ENCODE measurements at places on chromosomes 1 and 21.

- DNase-seq, result no peak
Measured at GRCh38 chr21:31182231-31183140, 144.2 kb upstream of the KRTAP19-8 start.

DNA sequence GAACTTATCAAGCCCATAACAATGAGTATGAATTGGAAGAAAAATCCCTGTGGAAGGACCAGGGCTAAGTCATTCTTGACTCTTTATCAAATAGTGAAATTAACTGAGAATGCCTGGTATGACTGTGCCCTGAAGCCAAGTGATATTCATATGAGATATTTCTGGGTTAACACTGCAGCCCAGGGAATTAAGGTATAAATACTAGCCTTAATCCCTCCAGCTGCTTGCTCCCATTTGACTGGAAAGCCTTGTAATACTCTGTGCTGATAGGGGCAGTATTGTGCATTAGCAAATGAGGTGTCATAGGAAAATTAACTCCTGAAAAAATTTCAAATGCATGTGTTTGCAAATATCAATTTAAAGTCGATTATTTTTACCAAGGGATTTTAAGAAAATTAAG lies 568.8 kb downstream of the LMO4 start:
- no peak for DNase-seq

GRCh38 chr1:173937062-173937461 lies 19.9 kb upstream of the SERPINC1 start:
- no peak for DNase-seq

- DNase-seq, result no peak
Measured at GRCh38 chr1:20493309-20493708, 7.3 kb upstream of the CAMK2N1 start.

GRCh38 chr1:93531193-93531592 lies 83.3 kb downstream of the FNBP1L start:
- DNase-seq, result no peak

- no peak for DNase-seq
Measured at GRCh38 chr1:197225611-197226010, 42.4 kb upstream of the CRB1 start.

GRCh38 chr1:54415533-54415932 lies 9.3 kb upstream of the SSBP3 start:
- no peak for DNase-seq

DNA sequence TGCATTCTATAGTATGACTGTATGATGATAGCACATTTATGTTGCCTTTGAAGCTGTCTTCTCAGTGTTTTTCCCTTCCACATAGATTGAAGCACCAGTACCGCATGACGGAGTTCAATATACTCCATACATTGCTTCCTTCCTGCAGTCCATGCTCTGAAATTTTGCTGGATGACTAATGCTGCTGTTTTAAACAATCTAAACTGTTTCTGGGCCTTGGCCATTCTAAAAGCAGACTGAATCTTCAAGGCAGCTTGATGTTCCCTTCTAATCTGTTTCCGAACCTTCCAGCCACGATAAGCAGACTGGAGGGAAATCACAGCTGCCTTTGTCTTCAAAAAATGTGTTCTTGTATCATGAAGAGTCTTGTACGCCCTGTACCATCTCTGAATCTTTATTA lies 36.2 kb upstream of the F13B start:
- no peak for DNase-seq

- DNase-seq, result no peak
Measured at GRCh38 chr1:195105773-195106172, 1502.5 kb downstream of the KCNT2 start.

Measured in NCI-H2029 (cell line).